ENCODE measurements at places on chromosomes 7 and 10.

- peak; percentile 24 for DNase-seq
Observed at GRCh38 chr10:99329304-99329553, at the start of gene CNNM1. CNNM1 (plus strand) TSS chr10:99329356; CDS start chr10:99329388, 32 bp downstream.

DNA sequence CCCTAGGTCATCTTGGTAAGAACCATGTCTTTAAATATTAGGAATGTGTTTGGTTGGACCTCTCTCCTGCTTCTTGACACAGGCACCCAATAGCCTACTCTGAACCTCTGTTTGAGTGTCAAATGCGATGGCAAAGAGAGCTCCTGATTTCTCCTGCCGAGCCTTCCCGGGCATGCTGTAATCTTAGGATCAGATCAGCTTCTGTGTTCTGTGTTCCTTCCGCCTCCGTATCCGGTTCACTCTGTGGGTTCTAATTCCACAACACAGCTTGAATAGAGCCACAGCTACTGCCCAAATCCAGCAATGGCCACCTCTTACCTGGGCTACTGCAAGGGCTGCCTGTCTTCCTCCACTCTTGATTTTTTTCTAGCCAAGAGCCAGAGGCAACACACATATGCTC is 165.2 kb upstream of the TNS3 start:
- DNase-seq: no peak

GRCh38 chr10:78785066-78785465 is 283.7 kb upstream of the ZMIZ1 start:
- DNase-seq: no peak

DNA sequence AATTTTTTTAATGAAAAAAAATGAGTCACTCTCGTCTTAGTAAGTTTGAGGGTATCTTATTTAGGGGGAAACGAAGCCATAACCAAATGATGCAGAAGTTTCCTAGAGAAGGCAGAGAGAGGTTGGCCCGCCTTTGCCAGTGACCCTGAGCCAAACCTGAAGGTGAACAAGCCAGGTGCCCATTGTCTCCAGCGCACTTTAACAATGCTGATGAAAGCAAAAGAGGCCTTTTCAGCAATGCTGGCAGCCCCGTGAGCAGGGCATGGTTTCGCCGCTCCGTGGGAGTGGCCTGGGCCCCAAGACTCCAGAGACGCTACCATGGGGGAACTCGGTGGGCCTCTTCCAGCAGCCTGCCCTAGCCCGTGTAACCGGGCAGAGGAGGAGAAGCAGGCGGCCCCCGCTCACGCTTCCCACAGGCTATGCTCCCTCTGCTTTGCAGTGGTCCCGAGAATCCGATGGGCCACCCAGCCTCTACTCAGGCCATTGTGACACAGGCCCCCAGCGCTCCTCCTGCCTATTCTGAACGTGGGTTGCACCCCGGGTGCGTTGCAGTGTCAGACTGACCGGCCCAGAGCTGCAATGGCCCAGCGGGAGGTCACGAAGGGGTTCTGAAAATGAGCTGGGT is 14.0 kb upstream of the UNCX start:
- no peak for DNase-seq

GRCh38 chr10:133180965-133181639 is 21.1 kb downstream of the KNDC1 start:
- no peak for DNase-seq

- no peak for DNase-seq
Observed at GRCh38 chr10:59078978-59079377, 97.5 kb upstream of the PHYHIPL start.

GRCh38 chr10:29056729-29057128 is 232.1 kb upstream of the LYZL1 start:
- DNase-seq: no peak

GRCh38 chr10:10591715-10592341 is 425.8 kb upstream of the CELF2 start:
- DNase-seq: no peak

GRCh38 chr7:68914006-68914405 is 684.3 kb upstream of the AUTS2 start:
- no peak for DNase-seq

DNA sequence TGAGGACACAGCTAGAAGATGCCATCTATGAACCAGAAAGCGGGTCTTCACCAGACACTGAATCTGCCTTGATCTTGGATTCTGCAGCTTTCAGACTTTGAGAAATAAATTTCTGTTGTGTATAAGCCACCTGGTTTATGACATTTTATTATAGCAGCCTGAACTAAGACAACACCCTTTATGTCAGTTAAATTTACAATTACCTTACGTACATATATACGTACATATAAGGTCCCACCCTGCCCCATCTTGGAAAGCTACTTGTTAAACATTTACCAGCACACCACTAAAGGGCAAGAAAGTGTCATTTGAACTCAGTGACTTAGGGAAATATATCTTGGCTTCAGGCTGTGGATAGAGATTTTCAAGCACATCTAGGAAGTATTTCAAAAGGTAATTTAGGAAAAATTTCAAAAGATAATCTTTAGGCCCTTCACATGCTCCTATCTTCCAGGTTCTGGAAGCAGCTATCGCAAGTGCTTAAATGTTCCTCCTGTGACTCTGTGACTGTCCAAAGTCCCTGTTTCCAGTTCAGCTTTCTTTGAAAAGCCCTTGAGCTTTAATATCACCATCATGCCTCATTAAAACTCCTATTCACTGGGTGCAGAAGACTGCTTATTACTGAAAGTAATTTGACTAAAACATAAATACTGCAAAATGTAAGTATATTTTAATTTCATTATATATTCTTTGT is 9.6 kb upstream of the SRI start:
- DNase-seq: no peak

GRCh38 chr7:27745064-27745583 is 5.2 kb downstream of the TAX1BP1 start:
- DNase-seq: peak; percentile 44

- DNase-seq: peak; percentile 64
Observed at GRCh38 chr7:150368884-150369747, 494 bp downstream of the REPIN1 start.

GRCh38 chr10:14056610-14057332 is 274.0 kb downstream of the FRMD4A start:
- DNase-seq: no peak

GRCh38 chr10:110118891-110119621 is 88.3 kb upstream of the MXI1 start:
- DNase-seq: peak; percentile 43

DNA sequence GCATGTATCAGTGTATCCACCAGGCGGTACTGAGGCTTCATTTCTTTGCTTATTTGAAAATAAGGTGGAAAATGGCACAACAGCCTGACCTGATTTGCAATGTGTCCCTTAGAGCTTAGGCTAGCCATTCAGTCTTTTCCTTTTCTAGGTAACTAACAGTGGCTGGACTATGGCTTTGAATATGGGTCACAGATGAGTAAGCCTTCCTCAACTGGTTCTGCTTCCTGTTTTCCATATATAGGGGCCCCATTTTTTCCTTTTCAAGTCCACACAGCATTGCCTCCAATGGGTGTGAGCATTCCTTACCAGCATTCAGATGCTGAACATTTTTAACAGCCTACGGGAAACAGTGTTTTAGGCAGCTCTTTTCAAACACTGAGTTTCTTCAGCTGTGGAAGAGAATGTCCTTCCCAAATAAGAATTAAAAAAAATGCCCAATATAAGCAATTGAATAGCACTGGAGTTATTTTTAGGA is 3.9 kb upstream of the ITGB1 start:
- peak; percentile 88 for DNase-seq

GRCh38 chr7:141053626-141054025 is 20.2 kb upstream of the TMEM178B start:
- peak; percentile 88 for DNase-seq

- DNase-seq: peak; percentile 14
Observed at GRCh38 chr7:24793982-24794648, 36.9 kb upstream of the GSDME start.

- DNase-seq: no peak
Observed at GRCh38 chr10:132945894-132946255, 3.5 kb upstream of the CFAP46 start.

DNA sequence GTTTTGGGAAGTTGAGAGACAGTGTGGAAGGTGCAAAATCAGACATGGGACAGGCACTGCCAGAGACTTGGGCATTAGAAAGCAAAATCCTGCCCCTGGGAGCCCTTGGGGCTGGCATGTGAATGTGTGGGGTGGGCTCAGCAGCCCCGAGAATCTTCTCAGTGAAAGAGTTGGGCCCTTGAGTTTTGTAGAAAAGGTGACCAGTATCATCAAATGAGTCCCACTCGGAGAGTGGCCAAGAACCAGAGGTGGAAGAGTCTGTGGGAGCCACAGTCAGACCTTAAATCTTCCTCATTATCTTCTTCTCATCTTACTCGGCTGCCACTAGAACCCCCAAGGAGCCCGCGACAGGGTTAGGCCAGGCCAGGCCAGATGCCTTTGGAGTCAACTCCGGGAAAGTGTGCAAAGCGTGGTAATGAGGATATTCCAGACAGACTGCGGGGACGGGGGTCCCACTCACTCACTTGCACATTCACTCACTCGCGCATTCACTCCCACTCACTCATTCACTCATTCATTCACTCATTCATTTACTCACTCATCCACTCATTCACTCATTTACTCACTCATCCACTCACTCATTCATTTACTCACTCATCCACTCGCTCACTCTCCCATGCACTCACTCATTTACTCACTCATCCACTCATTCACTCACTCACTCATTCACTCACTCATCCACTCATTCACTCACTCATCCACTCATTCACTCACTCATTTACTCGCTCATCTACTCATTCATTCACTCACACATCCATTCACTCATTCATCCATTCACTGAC is 74.9 kb downstream of the CARD11 start:
- DNase-seq: no peak

DNA sequence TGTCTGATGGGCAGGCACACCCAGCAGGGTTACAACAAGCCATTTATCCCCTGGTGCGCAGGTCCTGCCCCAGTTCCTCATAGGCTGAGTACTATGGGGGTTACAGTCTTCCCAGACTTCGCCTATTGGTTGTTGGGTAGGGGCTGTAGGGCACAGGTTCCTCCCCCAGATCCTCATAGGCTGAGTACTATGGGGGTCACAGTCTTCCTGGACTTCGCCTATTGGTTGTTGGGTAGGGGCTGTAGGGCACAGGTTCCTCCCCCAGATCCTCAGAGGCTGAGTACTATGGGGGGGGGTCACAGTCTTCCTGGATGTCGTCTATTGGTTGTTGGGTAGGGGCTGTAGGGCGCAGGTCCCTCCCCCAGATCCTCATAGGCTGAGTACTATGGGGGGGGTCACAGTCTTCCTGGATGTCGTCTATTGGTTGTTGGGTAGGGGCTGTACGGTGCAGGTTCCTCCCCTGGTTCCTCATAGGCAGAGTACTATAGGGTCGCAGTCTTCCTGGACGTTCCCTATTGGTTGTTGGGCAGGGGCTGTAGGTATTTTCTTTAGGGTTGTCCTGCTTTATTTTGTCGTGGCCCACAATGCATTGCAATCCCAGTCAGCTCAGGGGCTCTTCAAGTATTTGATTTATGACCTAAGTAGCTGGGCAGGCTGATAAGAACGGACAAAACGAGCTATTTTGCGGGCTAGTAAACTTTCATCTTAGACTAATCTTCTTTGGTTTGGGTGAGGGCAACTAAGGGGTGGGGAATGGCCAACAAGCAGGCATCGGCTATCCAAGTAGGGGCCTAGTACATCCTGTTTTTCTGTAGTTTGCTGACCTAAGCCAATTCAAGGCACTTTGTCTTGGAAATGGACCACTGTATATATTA is 3.4 kb downstream of the LRRC27 start:
- DNase-seq: peak; percentile 86

- peak; percentile 3 for DNase-seq
Observed at GRCh38 chr7:23863209-23863787, 153.3 kb downstream of the STK31 start.

DNA sequence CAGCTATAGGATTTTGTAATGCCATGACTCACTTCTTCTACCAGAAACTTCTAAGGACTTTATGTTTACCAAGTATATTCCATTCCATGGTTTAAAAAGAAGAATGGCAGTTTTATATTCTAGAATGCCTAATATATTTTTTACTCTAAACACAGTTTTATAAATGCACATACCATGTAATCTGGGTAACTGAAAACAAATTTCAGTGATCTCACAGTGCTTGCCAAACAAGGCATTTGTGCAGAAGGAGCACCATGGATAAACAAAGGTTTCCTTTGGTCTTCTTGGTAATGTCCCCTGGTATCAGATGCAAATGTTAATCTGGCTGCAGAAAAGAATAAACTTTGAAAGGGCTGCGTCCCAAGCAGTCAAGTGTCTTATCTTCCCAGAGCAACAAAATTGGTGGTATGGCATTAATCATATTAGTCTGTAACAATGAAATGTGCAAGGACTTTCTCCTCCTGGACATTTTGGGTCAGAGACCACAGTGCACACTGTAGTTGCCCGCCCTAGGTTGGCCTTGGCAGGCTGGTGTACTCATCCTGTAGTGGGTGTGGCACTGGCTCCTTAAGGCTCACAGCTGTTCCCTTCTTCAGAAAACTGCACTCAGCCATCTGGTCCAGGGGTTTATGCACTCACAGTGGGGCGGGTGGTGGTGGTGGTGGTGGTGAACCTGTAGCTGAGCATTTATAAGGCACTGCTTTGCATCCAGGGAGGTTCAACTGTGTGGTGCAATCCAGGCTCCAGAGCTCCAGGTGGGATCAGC is 56.7 kb downstream of the LAMB4 start:
- no peak for DNase-seq

- DNase-seq: no peak
Observed at GRCh38 chr7:359766-360361, 69.9 kb downstream of the FOXL3 start.

DNA sequence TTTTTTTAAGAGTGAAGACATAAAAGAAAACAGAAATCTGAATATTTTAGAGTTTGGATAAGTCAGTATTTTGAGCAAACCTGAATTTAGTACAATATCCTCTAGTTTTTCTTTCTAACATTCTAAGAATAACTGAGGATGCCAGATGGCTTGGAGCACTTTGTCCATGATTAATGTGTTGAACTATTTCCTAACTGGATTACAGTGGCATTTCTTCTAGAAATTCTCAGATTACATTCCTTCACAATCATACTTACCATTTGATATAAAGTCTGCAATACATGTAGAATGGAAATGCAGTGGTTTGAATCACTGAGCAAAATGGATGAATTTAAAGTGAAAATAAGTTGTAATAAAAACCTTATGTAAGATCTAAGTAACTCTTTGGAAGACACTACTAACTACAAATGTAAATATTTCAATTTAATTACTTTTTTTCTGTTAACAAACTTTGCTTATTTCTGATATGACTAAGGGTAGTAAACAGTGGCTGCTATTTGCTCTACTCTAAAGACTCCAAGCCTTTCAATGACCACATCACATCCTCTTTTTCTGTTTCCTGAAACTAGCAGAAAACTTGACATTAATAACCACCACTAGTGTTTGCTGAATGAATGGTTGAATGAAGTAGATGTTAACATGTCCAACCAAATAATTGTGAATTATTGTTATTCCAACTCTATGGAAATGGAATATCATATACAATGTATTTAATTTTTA is 102.8 kb downstream of the PRKG1 start:
- DNase-seq: no peak

- DNase-seq: no peak
Observed at GRCh38 chr7:115005953-115006352, 84.1 kb downstream of the MDFIC start.

DNA sequence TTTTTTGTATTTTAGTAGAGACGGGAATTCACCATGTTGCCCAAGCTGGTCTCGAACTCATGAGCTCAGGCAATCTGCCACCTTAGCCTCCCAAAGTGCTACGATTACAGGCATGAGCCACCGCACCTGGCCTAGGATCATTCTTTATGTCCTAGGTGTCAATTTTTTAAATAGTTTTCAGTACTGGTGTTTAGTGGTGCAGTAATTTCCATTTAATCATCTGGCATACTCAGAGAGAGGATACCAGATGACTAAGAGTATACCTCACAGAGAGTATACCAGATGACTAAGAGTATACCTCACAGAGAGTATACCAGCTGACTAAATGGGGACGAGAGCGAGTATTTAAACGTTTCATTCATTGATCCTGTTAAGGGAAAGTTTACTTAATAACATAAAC is 37.3 kb upstream of the TMEM248 start:
- DNase-seq: no peak
